ENCODE measurements at places on chromosomes 5 and 9.

DNA sequence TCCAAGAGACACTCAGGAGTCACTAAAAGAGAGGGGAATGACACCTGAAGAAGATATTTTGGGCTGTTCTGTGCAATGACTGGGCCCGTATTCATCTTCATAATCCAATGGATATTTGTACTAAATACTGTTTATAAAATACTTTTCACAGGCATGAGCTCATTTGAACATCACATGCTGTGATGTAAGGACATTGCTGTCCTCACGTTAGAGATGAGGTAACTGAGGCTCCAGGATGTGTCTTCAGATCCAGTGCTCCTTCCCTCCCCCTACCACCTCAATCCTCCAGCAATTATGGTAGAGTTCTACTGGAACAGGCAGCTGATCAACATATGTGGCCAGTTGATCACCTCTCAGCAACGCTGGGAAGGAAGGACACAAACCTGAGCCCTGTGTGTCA lies 139.4 kb upstream of the OSMR start:
- no peak for DNase-seq

- DNase-seq, result no peak
These were observed 942 bp downstream of the DCANP1 start for GRCh38 chr5:135446206-135446605.

DNA sequence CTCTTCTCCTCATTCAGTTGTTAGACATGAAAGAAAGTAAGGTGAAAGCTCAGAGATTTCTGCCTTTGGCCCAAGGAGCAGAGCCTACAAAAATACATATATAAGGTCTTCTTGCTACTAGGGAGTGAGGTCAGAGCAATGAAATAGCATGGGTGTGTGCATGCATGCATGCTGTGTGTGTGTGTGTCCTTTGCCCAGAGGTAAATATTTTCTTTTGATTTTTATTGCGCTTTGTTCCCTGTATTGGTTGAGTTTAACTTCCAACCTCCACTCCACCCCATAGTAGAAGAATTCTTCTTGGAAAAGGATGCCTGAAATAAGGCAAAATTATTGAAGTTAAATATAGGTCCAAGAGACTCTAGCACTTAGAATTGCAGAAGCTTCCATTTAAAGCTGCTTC lies 248.0 kb upstream of the PTGER4 start:
- no peak for DNase-seq

DNA sequence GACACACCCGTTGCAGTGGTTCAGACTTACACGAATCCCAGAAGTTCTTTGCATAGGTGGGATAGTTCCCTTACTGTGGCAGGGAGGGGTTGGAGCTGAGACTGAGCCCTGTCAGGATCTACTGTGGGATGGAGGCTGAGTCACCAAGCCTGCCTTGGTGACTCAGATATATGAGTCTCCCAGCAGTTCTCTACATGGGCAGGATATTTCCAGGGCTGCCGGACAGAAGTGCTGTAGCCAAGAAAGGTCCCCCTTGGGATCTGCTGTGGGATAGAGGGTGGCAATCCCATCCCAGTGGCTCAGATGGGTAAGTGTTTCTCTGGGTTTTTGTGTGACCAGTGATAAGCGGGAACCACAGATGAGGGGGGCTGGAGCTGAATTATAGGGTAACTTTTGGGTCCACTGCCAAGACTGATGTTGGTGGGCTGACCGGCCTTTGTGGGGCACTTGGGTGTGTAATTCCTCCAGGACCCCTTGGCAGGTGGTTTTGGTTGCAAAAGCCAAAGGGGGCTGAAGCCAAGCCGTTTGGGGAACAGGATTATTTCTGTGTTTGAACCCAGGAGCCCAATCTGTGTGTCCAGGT lies 18.7 kb downstream of the XRCC4 start:
- DNase-seq, result no peak

- DNase-seq, result no peak
These were observed 26.4 kb downstream of the MARCHF3 start for GRCh38 chr5:127003798-127004495.

Measured in DMS 273 treated with DMSO at 0.1 percent for 48 hours (cell line).